Ureter (tissue), 1 donor: ENCODE measurements at places on chromosomes 6 and 20.

DNA sequence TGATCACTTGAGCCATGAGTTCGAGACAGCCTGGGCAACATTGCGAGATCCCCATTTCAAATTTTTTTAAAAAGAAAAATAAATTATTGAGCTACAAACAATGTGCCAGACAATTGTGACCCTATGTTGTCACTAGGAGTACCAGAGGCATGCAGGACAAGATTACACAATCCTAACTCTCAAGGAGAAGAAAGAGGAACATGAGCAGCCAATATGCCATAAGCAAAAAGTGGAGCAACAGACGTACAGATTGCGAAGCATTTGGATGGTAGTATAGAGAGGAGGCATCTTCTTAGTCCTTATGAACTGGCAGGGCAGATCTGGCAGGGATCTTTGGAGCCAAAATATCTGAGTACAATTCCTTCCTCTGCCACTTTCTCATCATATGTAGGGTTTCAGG is 156.4 kb downstream of the OR2B2 start:
- no peak for DNase-seq

GRCh38 chr6:129242546-129242945 is 359.6 kb downstream of the LAMA2 start:
- DNase-seq, result no peak

DNA sequence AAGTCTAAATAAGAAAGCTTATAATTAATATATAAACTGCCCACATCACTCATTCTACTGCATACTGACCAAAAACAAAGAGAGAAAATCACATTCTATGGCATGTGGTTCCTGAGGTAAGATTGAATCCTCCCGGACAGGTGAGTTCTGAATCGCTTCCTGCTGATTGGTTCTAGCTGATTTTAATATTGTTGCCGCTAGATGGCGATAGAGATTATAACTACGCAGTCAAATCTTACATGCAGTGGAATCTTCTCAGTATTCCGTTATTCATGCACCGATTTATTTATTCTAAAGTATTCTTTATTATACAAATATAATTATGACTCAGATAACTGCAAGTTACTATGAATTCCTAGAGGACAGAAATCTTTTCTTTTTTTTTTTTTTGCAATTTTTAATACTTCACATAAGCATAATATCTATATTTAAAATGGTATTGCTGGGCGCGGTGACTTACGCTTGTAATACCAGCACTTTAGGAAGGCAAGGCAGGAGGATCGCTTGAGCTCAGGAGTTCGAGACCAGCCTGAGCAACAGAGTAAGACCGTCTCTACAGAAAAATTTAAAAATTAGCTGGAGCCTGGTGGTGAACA is 24.2 kb upstream of the TMX4 start:
- no peak for DNase-seq

DNA sequence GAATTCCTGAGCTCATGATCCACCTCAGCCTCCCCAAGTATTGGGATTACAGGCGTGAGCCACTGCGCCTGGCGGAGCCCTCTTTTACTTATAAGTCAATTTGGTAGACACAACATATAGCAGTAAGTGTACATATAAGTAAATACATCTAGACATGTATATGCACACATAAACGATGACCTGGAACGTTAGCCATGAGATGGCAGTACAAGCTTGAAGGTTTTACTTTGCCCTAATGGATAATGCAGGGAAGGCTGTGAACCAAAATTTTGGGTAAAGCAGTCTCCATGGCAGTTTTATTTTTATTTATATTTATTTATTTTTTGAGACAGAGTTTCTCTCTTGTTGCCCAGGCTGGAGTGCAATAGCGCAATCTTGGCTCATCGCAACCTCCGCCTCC is 2.4 kb upstream of the GNMT start:
- DNase-seq, result no peak

- no peak for DNase-seq
These were observed 3.4 kb upstream of the FAM110A start for GRCh38 chr20:830011-830521.

GRCh38 chr6:112241820-112242429 is 12.4 kb downstream of the LAMA4 start:
- DNase-seq, result no peak

DNA sequence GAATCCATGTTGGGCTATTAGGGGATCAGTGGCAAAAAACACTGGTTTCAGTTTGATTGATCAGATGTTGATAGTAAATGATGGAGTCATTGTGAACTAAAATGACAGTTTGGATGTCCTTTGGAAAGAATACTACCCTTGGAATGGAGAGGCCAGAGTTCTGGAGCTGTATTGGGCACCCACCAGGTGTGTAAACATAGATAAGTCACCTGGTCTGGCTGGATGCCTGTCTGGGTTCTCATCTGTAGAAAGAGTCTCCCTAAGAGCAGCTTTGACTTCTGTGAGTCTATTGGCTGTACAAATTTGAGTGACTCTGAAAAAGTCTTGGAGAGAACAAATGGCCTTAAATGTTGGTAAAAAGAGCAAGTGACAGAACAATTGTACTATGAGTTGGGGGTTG is 115.0 kb downstream of the SCP2D1 start:
- DNase-seq, result no peak

DNA sequence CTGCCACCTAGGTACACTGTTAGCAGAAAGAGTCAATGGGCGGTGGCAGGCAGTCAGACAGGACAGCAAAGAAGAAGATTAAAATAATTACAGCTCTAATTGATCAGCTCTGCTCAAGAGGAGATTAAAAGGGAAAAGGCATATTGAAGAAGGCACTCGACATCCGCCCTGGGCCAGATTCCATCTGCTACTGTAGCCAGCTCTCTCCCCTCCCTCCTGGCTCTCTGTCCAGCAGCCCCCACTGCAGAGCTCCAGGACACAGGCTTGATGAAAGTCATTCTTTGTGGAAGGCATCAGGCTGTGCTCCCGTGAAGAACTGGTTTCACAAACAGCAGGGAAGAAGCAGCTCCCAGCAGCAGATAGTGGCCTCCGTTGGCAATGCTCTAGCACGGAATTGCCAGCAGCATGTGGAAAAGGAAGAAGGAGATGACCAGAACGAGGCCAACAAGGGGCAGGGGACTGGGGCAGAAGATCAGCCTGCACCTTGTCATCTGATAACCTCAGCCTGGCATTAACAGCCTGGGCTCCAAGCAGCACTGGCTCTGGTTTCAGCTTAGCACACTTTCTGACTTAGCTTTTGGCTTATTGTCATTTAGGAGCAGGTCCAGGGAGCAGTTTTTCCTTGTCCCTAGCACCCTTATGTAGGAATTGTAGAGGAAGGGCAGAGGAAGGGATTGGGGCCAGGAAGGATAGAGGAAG is 465.9 kb downstream of the KIF16B start:
- no peak for DNase-seq

GRCh38 chr20:38514947-38515346 is 42.3 kb downstream of the RALGAPB start:
- DNase-seq, result no peak

DNA sequence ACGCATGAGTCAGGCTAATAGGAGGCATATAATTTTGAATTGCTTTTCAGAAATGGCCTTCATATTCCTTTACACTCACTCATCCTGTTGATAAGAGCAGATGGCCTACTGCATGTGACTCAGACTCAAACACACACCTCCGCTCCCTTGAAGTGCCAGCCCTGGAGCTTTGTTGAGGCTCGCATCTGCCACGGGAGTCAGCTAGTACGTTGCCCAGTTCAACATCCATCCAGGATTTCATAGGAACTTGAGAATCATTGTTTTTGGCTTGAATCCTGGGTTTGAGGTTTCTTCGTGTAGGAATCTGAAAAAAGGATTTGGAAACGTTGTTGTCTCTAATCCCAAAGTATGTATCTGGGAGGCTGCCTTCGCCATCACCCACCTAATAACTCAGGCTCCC is 87.4 kb upstream of the JAG1 start:
- DNase-seq, result no peak

- DNase-seq, result peak; percentile 86
These were observed 153.3 kb upstream of the SNX9 start for GRCh38 chr6:157669747-157670216.

- no peak for DNase-seq
These were observed 83.4 kb downstream of the PRKN start for GRCh38 chr6:162644153-162644552.

- no peak for DNase-seq
These were observed 272.5 kb downstream of the CLIC5 start for GRCh38 chr6:45743028-45743615.

GRCh38 chr6:128275030-128275429 is 245.4 kb downstream of the PTPRK start:
- no peak for DNase-seq

- DNase-seq, result no peak
These were observed 132.9 kb upstream of the QKI start for GRCh38 chr6:163281634-163282033.

- no peak for DNase-seq
These were observed 47.0 kb downstream of the BCAS1 start for GRCh38 chr20:54023406-54023805.

- no peak for DNase-seq
These were observed 52.9 kb upstream of the SLC22A16 start for GRCh38 chr6:110529355-110529754.

DNA sequence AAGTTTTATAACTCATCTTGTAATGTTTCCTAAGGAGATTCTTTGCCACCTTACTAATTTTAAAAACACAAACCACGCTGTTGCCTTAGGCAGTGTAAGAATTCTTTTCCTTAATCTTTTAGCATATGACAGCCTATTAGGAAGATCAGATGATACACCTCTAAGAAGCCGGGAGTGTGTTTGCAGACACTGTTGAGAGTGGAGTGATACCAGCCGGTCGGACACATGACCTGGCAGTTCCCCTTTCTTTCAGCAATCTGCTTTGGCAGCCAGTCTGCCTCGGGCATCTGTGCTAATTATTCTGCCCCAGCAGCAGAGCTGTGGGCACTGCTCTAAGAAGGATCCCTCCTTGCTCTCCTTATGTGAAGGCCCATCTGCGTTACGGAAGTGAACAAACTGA is 50.9 kb downstream of the PLCB4 start:
- peak; percentile 58 for DNase-seq

DNA sequence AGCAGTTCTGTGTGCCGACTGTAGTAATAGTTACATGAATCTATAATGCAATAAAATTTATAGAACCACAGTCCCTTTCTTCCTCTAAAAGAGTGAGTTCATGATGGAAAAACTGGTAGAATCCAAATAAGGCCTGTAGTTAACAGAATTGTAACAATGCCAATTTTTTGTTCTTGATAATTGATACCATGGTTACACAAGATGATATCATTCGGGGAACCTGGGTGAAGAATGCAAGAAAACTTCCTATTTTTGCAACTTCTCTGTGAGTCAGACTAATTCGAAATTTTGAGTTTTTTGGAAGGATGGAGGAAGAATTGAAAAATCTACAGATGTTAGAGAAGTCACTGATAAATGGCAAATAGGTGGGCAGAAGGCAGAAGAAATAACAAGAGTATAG is 381.8 kb downstream of the CDKAL1 start:
- DNase-seq, result no peak

- no peak for DNase-seq
These were observed 44.2 kb downstream of the FNDC1 start for GRCh38 chr6:159213405-159213804.

- no peak for DNase-seq
These were observed 13.4 kb upstream of the GHRH start for GRCh38 chr20:37274851-37275524.

GRCh38 chr6:79117752-79118151 is 39.7 kb upstream of the PHIP start:
- no peak for DNase-seq

GRCh38 chr20:62045529-62046285 is 20.0 kb downstream of the TAF4 start:
- no peak for DNase-seq

GRCh38 chr6:373031-373430 is 18.5 kb upstream of the IRF4 start:
- DNase-seq, result no peak

- DNase-seq, result no peak
These were observed 99.8 kb downstream of the OPRM1 start for GRCh38 chr6:154138793-154139192.

DNA sequence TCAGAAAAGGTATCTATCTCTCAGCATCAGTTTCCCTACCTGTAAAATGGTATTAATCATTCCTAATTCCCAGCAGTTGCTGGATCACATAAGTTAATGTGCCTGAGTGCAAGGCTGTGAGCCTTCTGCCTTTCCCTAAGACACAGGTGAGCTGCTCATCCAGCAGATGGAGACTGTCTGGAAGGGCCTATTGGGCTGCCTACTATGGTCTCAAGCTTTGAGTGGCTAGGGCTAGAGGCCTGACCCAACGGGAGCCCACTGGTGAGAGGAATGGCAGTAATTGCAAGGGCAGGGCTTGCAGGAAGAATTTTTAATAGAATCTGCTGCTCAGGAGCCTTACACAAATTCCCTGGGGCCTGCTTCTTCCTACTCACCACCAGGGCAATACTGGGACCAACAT is 4.3 kb downstream of the KHDC1 start:
- DNase-seq, result no peak

- no peak for DNase-seq
These were observed 29.7 kb upstream of the RANBP9 start for GRCh38 chr6:13741365-13741764.

DNA sequence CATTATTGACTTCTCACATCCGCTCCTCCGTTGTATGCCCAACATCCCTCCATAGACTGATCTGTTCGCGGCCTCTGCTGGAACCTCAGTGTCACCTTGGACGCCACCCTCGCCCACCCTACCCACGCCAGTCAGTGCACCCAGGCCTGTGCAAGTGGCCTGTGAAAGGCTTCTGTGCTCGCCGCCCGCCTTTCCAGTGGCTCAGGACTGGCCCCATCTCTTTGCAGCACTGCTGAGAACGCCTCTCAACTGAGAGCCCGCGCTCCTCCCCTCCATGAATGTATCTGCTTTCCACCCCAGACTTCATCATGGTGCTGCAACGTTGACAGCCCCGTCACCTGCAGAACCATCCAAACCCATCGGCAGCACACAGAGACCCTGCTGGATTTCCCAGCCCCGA is 227.3 kb upstream of the QKI start:
- no peak for DNase-seq

- DNase-seq, result no peak
These were observed 32.4 kb upstream of the ADTRP start for GRCh38 chr6:11810854-11811643.

DNA sequence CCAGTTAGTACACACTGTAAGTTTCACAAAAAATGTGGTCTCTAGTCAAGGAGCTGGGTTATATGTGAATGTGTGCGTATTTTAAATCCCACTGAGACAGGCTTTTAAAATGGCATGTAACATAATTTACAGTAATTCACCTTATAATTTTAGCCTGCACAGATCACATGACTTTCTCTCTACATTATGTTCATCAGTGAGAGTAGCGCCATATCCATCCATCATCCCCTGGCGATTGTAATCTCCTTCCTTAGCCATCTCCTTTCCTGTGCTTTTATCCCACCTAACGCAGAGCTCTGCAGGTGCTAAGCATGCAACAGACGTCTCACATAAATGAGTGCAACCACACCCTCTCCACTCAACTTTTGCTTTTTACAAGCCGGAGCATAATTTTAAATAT is 210.8 kb downstream of the TBC1D7 start:
- no peak for DNase-seq

- DNase-seq, result peak; percentile 95
These were observed 68.5 kb downstream of the PLEKHG1 start for GRCh38 chr6:150667977-150668716.
